ENCODE measurements at places on chromosomes 4 and X. TPM values are rescaled to one million over a fixed set of nuclear protein-coding genes. Genes with fewer than 3 reads are reported as not detected.

DNA sequence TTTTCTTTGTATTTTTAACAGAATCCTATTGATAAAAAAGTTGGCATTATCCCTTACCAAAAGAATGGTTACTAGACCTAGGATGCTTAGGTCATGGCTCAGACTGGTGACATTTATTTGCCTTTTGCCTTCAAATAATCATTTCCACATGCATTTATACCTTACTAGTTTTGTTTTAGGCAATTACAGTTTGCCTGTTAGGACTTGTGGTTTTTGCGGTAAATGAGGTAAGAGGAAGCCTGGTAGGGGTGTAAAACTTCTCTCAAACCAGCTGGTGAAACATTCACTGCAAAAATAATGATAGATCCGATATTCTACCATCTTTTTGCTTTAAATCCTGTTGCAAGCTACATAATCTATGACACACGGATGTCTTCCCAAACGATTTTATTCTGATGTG lies 12.1 kb downstream of the LAMP2 start:
- DNase-seq = no peak

DNA sequence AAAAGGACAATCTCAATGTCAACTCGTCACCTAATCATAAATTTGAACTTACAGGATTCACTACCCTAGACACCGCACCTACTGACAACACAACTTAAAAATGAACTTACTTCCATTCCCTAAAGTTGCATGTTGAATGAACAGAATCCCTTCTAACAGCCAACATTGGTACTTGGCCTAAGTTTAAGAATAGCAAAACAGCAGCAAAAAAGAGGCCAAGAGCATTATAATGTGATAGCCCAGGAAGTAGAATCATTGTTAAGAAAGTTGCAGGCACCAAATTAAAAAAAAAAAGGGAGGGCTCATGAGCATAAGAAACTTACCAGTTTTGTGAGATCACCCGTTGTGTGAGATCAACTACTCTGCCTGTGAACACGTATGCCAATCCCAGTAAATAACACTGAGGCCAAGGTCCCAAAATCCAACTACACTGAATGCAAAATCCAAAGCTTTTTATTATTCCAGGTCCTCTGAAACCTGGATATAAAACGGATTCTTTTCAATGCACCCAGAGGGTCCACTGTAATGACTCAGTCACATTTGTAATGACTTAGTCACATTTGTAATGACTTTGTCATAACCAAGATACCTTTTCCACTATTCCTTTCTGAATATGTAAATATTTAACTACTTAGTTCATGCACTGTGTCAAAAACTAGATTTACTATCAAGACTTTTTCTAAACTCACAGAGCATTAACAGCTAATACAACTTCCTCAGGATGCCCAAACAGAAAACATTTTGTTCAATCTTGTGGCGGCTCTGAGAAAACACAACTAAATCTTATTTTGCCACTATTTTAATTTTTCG lies 6.8 kb downstream of the HNRNPDL start:
- no peak for DNase-seq

The SMPX gene
- 0.89 TPM for total RNA-seq

The RTL9 gene
- 0.99 TPM for total RNA-seq

Data from spinal cord (tissue), 10 donors.